Fibroblast of mammary gland (primary cell): ENCODE measurements at places on chromosomes 5 and 9.

GRCh38 chr9:124231095-124231737, 26.5 kb upstream of the NEK6 start:
- DNase-seq, result no peak

GRCh38 chr5:71907608-71908145, 188.6 kb downstream of the CARTPT start:
- DNase-seq, result no peak

DNA sequence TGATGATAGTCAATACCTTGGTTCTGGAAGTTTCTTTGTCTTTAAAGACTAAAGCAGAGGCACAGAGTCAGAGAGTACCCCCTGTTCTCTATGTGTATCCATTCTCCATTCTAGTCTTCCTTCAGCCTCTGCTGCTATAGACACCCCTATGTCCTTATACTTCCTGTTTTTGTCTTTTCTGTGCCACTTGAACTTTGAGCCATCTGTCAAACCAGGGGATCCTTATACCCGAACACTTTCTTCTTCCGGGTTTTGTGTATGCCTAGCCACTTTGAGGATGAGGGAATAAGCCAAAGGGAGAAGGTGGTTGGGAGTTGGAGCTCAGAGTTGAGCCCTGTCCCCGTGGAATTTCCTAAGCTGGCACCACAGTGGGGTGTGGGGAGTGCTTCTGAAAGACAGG, 61.1 kb upstream of the IL6ST start:
- DNase-seq, result no peak

- no peak for DNase-seq
Observed at GRCh38 chr9:74726581-74726980, 161.1 kb downstream of the TRPM6 start.

GRCh38 chr5:179973391-179973790, 65.7 kb upstream of the TBC1D9B start:
- DNase-seq, result no peak
